ENCODE measurements at places on chromosomes 3 and 15.

GRCh38 chr3:59056706-59057105 is 6.9 kb upstream of the CFAP20DC start:
- no peak overlapping the region for H3K27ac ChIP-seq
- no peak for DNase-seq
- H3K4me1 ChIP-seq, result no peaks in the 10 kb centered on the region
- H3K27me3 ChIP-seq, result no peaks in the 10 kb centered on the region
- H3K36me3 ChIP-seq, result no peaks in the 10 kb centered on the region

GRCh38 chr15:25171111-25171811 is 216.5 kb downstream of the SNRPN start:
- H3K27ac ChIP-seq, result no peak overlapping the region
- H3K27me3 ChIP-seq, result no peaks in the 10 kb centered on the region
- H3K36me3 ChIP-seq, result no peaks in the 10 kb centered on the region
- DNase-seq, result peak; percentile 51
- H3K4me1 ChIP-seq, result no peaks in the 10 kb centered on the region

DNA sequence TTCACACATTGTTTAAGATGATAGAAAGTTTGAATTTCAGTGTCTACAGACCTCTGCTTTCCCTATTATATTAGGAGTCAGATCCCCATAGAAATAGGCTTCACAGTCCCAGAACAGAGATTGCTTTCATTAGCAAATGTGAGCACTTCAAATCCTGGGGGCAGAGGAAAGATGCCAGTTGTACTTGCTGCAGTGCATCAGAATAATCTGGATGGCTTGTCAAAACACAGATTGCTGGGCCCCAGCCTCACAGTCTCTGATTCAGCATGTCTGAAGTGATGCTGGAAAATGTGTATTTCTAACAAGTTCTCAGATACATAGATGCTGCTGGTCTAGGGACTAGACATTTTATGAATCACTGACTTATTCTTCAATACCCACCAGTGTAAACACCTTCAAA is 375.2 kb downstream of the FGF12 start:
- no peak overlapping the region for H3K27ac ChIP-seq
- no peak for DNase-seq
- no peaks in the 10 kb centered on the region for H3K4me1 ChIP-seq
- H3K36me3 ChIP-seq, result no peaks in the 10 kb centered on the region

- no peaks in the 10 kb centered on the region for H3K4me1 ChIP-seq
- DNase-seq, result no peak
- no peaks in the 10 kb centered on the region for H3K36me3 ChIP-seq
These were observed 136.4 kb downstream of the SRGAP3 start for GRCh38 chr3:9113040-9113439.

GRCh38 chr3:37492468-37492867 is 318.1 kb upstream of the LRRFIP2 start:
- H3K27me3 ChIP-seq, result no peaks in the 10 kb centered on the region
- H3K27ac ChIP-seq, result peak overlapping the region; percentile 62
- H3K4me1 ChIP-seq, result peaks cover 23% of the 10 kb centered on the region
- DNase-seq, result no peak

DNA sequence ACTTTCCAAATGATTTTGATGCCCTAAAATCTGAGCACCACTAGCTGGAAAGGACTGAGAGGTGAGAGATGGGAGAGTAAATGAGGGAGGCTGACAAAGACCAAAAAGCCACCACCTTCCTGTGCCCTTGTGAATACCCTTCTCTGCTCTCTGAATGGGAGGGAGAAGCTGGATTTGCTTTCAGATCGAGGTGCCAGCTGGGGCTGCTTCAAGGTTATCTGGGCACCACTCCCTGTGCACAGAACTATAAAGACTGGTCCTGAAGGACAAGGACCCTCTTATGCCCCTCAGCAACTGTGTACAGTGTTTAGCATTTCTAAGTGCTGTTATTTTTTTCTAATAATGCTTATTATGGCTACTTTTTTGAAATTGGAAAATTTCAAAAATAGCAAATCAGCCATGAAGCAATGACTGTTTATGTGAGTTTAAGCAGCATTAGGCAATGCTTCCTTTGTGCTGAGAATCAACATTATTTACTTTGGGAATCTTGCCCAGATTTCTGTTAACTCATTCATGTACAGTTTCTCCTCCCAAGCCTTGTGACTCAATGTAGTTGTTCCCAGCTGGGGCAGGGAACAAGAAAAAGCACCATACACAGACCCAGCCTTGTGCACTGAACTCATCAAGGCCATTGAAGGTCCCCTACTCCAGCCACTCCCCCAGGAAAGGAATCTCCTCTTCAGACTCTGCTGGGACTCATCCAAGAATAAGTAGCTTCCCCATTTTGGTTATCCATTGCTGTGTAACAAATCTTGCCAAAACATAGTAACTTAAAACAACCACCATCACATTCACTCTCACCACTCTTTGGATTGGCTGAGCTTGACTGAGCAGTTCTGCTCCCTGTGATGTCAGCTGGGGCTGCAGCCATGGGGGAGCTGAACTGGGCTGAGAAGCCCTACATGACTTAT is 37.3 kb upstream of the CDV3 start:
- no peak overlapping the region for H3K4me3 ChIP-seq
- H3K4me1 ChIP-seq, result peaks cover 14% of the 10 kb centered on the region
- H3K27me3 ChIP-seq, result no peaks in the 10 kb centered on the region
- peak overlapping the region; percentile 62 for H3K27ac ChIP-seq
- H3K36me3 ChIP-seq, result no peaks in the 10 kb centered on the region

GRCh38 chr3:155093261-155093660 is 13.1 kb downstream of the MME start:
- H3K27me3 ChIP-seq, result no peaks in the 10 kb centered on the region
- no peak for DNase-seq
- no peaks in the 10 kb centered on the region for H3K36me3 ChIP-seq
- H3K27ac ChIP-seq, result no peak overlapping the region
